SK-MEL-5 (cell line): ENCODE measurements at places on chromosomes 2 and 18.

DNA sequence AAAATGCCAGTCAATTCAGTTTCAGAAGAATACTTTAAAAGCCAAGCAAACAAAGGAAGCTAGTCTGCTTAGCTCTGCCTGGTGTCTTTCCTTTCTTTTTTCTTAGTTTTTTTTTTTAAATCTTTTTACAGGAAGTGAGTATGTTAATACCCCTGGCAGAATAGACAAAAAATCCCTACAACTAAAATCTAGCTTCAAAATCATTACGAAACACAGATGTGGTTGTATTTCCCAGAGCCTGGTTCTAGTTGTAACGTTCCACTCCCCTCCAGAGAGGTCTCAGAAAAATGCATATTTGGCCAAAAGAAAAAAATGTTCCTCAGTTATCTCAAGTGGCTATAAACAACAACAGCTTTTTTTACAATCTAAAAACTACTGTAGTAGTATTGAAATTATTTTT is 202.1 kb upstream of the RND3 start:
- DNase-seq: no peak

- no peak for DNase-seq
Measured at GRCh38 chr2:10564876-10565445, 116.8 kb upstream of the ODC1 start.

GRCh38 chr2:40450066-40450795 is 1.7 kb downstream of the SLC8A1 start:
- DNase-seq: peak; percentile 56

GRCh38 chr2:45814488-45814887 is 163.0 kb downstream of the PRKCE start:
- DNase-seq: no peak
